ENCODE measurements at places on chromosomes 11 and 22.

- no peak for DNase-seq
- no peaks in the 10 kb centered on the region for H3K27me3 ChIP-seq
- peaks cover 7% of the 10 kb centered on the region for H3K4me1 ChIP-seq
- H3K27ac ChIP-seq = no peak overlapping the region
Measured at GRCh38 chr11:8809241-8809938, 101.6 kb upstream of the AKIP1 start.

- peaks cover 12% of the 10 kb centered on the region for H3K4me1 ChIP-seq
Measured at GRCh38 chr11:23539556-23539955, 679.3 kb upstream of the CCDC179 start.

DNA sequence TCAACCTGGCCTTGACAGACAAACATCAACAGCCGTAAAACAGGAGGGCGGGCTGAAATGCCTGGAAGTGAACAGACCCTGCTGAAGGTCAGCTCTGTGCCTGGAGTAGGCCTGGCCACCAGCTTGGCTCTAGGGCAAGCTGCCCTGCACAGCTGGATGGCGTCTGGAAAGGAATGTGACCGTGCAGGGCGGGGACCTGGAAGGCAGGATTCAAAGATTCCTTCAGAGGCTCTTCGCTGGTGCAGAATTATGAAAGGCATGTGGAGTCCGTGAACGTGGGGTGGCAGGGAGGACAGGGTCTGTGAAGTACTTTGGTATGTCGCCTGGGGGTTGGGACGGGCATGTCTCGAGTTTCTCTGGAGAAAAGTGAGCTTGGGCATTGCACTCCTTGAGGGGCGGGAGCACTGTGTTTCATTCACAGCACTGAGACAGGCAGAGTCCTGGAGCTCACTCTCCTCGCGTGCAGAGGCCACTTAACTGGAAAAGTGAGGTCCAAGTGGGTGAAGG lies 1.5 kb downstream of the EHD1 start:
- H3K27ac ChIP-seq = no peak overlapping the region
- H3K4me3 ChIP-seq = peak overlapping the region; percentile 96
- H3K4me1 ChIP-seq = peaks cover 30% of the 10 kb centered on the region
- no peak for DNase-seq

GRCh38 chr11:48384670-48385069 lies 18.4 kb upstream of the OR4C5 start:
- H3K4me3 ChIP-seq = no peak overlapping the region
- DNase-seq = no peak
- H3K27me3 ChIP-seq = no peaks in the 10 kb centered on the region
- no peak overlapping the region for H3K27ac ChIP-seq

- H3K36me3 ChIP-seq = peaks cover 10% of the 10 kb centered on the region
- H3K27me3 ChIP-seq = no peaks in the 10 kb centered on the region
- peaks cover 39% of the 10 kb centered on the region for H3K4me1 ChIP-seq
- DNase-seq = peak; percentile 36
- H3K4me3 ChIP-seq = peak overlapping the region; percentile 83
Measured at GRCh38 chr22:46297151-46297812, 612 bp downstream of the GTSE1 start.

- DNase-seq = no peak
- peaks cover 9% of the 10 kb centered on the region for H3K4me1 ChIP-seq
- no peak overlapping the region for H3K27ac ChIP-seq
- H3K36me3 ChIP-seq = no peaks in the 10 kb centered on the region
- no peak overlapping the region for H3K4me3 ChIP-seq
Measured at GRCh38 chr11:65641297-65642013, 3.6 kb downstream of the SIPA1 start.

DNA sequence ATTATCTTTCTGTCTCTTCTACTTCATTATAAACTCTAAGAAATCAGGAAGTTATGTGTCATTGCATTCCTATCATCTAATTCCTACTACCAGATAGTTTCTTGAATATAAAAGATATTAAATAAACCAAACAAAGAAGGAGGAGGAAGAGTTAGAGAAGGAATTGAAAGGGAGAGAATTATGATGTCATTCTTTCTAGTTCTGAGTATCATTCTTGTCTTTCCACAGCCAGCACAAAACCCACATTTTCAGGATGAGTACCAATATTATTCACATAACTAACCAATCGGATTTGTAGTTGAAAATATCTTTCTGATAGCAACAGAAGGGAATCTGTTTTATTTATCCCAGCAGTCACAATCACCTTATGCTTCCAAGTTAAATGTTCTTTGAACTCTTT lies 13.3 kb downstream of the MS4A13 start:
- no peaks in the 10 kb centered on the region for H3K27me3 ChIP-seq
- H3K4me1 ChIP-seq = no peaks in the 10 kb centered on the region
- no peak for DNase-seq
- H3K36me3 ChIP-seq = no peaks in the 10 kb centered on the region
- H3K4me3 ChIP-seq = no peak overlapping the region
- no peak overlapping the region for H3K27ac ChIP-seq

GRCh38 chr22:38220653-38221386 lies 19.0 kb downstream of the MAFF start:
- H3K4me3 ChIP-seq = no peak overlapping the region
- no peaks in the 10 kb centered on the region for H3K36me3 ChIP-seq
- H3K4me1 ChIP-seq = peaks cover 15% of the 10 kb centered on the region
- no peak overlapping the region for H3K27ac ChIP-seq
- no peak for DNase-seq

GRCh38 chr22:47206666-47207218 lies 444.3 kb downstream of the TBC1D22A start:
- H3K27me3 ChIP-seq = peaks cover 9% of the 10 kb centered on the region
- DNase-seq = no peak
- no peak overlapping the region for H3K27ac ChIP-seq
- H3K4me3 ChIP-seq = no peak overlapping the region

GRCh38 chr11:3808861-3809623 lies 682 bp downstream of the PGAP2 start:
- no peak overlapping the region for H3K27ac ChIP-seq
- no peaks in the 10 kb centered on the region for H3K36me3 ChIP-seq
- peak overlapping the region; percentile 83 for H3K4me3 ChIP-seq
- H3K4me1 ChIP-seq = no peaks in the 10 kb centered on the region
- DNase-seq = peak; percentile 86
- no peaks in the 10 kb centered on the region for H3K27me3 ChIP-seq

DNA sequence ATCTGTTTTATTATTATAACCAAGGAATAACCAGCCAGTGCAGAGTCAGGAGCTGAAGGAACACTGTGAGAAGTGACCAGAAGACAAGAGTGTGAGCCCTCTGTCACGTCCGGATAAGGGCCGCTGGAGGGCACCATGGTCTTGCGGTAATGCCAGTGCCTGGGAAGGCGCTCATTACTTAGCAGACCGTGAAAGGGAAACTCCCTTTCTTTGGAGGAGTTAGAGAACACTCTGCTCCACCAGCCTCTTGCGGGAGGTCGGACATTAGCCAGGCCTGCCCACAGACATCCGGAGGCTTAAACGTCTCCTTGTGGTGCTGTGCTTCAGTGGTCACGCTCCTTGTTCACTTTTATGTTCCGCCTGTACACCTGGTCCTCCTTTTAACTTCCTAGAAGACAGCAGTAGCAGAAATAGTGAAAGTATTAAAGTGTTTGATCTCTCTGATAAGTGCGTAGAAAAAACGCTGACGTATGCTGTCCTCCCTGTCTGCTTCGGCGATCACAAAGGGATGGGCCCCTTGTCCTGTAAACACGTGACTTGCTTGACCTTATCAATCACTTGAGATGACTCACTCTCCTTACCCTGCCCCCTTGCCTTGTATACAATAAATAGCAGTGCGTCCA lies 120.6 kb upstream of the LMO1 start:
- H3K27ac ChIP-seq = peak overlapping the region; percentile 26
- no peaks in the 10 kb centered on the region for H3K4me1 ChIP-seq
- peak; percentile 87 for DNase-seq
- H3K36me3 ChIP-seq = no peaks in the 10 kb centered on the region

GRCh38 chr22:29607426-29607825 lies 4.0 kb downstream of the NF2 start:
- no peak for DNase-seq
- no peaks in the 10 kb centered on the region for H3K27me3 ChIP-seq
- H3K4me1 ChIP-seq = no peaks in the 10 kb centered on the region
- H3K27ac ChIP-seq = no peak overlapping the region

DNA sequence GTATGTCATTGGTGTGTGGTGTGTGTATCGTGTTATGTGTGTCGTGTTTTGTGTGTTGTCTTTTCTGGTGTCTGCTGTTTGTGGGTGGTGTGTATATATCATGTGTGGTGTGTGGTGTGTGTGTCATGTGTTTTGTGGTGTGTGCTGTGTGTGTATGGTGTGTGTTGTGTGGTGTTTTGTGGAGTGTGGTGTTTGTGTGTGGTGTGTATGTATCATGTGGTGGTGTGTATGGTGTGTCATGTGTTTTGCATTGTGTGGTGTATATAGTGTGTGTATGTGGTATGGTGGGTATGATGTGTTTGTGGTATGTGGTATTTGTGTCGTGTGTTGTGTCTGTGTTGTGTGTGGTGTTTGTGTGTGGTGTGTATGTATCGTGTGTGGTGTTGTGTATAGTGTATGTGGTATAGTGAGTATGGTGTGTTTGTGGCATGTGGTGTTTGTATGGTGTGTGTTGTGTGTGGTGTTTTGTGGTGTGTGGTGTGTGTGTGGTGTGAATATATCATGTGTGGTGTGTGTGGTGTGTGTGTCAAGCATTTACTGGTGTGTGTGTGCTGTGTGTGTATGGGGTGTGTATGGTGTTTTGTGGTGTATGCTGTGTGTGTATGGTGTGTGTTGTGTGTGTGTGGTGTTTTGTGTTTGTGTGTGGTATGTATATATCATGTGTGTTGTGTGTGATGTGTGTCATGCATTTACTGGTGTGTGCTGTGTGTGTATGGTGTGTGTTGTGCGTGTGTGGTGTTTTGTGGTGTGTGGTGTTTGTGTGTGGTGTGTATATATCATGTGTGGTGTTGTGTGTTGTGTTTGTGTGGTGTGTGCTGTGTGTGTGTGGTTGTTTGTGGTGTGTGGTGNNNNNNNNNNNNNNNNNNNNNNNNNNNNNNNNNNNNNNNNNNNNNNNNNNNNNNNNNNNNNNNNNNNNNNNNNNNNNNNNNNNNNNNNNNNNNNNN lies 12.7 kb downstream of the PIM3 start:
- H3K4me3 ChIP-seq = no peak overlapping the region
- peaks cover 17% of the 10 kb centered on the region for H3K27me3 ChIP-seq
- no peaks in the 10 kb centered on the region for H3K36me3 ChIP-seq
- H3K27ac ChIP-seq = no peak overlapping the region

GRCh38 chr11:89436071-89436470 lies 55.1 kb downstream of the NOX4 start:
- H3K27me3 ChIP-seq = no peaks in the 10 kb centered on the region
- H3K36me3 ChIP-seq = no peaks in the 10 kb centered on the region
- no peak overlapping the region for H3K27ac ChIP-seq
- no peak overlapping the region for H3K4me3 ChIP-seq
- no peak for DNase-seq
- peaks cover 11% of the 10 kb centered on the region for H3K4me1 ChIP-seq

DNA sequence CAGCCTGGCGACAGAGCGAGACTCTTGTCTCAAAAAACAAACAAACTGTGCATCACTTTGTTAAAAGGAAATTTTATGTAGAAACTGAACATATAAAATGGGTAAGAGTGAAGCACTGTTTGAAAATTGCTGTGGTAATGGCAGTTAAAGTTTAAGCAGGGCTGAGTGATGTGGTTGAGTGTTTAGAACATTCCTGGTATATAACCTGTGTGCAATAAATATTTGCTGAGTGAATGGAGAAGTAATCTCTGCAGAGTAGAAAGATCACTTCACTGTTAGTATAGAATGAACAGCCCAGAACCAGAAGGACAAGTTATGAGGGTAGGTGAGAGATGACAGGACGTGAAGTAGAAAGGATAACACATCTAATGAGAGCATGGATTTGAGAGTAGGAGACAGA lies 27.3 kb downstream of the CECR2 start:
- no peaks in the 10 kb centered on the region for H3K4me1 ChIP-seq
- no peaks in the 10 kb centered on the region for H3K27me3 ChIP-seq
- H3K4me3 ChIP-seq = no peak overlapping the region
- no peak for DNase-seq

- H3K4me1 ChIP-seq = peaks cover 18% of the 10 kb centered on the region
- H3K27ac ChIP-seq = no peak overlapping the region
- H3K36me3 ChIP-seq = no peaks in the 10 kb centered on the region
- no peaks in the 10 kb centered on the region for H3K27me3 ChIP-seq
- DNase-seq = no peak
Measured at GRCh38 chr11:86595451-86595850, 77.0 kb downstream of the ME3 start.

DNA sequence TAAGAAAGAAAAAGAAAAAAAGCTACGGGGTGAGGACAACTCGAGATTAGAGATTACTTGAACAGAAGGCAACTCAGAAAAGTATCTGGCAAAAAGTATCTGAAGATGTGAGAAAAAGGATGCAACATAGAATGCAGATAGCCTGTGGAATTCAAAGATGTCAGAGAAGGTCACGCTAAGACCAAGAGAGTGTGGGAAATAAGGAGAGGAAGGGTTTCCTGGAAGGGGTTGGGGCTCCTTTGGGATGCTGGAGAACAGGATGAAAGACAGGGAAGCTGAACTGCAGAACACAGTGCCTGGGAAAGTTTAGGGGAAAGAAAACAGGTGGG lies 1.2 kb downstream of the GUCY1A2 start:
- H3K36me3 ChIP-seq = no peaks in the 10 kb centered on the region
- H3K4me3 ChIP-seq = peak overlapping the region; percentile 47
- no peak overlapping the region for H3K27ac ChIP-seq
- DNase-seq = no peak
- 0 out of 2 replicates have a peak, but pooled peaks cover 3% of the 10 kb centered on the region for H3K4me1 ChIP-seq

DNA sequence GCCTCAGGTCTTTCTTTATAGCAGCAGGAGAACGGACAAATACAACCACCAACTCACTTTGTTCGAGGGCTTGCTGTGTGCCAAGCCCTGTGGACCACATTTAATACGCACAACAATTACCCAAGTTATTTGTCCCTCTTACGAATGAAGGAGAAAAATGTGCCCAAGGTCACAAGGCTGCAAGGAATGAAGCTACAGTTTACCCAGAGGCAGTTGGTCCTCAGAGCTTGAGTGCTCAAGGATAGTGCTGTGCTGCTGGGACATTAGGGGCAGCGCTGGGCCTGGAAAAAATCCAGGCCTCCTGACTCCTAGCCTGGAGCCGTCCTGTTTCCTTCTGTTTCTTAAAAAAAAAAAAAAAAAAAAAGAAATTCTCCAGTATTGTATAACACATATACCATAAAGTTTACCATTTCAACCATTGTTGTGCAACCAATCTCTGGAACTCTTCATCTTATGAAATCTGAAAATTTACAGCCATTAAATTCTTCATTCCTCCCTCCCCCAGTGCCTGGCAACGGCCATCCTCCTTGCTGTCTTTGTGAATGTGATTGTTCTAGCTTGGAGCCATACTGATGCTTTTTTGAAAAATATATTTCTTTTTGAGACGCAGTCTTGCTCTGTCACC lies 1.0 kb upstream of the C11orf86 start:
- H3K4me3 ChIP-seq = no peak overlapping the region
- H3K27ac ChIP-seq = no peak overlapping the region
- no peaks in the 10 kb centered on the region for H3K36me3 ChIP-seq
- no peak for DNase-seq
- no peaks in the 10 kb centered on the region for H3K4me1 ChIP-seq

DNA sequence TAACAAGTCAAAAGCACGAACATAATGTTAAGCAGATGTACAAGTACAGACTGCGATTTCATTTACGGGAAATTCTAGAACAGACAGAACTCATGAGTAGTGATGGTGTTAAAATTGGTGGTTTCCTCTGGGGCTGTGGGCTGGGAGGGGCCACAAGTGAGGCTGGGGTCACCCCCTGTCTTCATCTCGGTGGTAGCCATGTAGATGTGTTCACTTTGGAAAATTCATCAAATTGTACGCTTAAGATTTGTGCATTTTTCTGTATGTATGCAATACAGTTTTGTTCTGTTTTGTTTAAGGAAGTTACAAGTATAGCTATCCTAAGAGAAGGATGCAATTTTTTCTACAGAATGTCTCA lies 504 bp upstream of the ASCC2 start:
- H3K4me3 ChIP-seq = peak overlapping the region; percentile 96
- no peak for DNase-seq
- H3K36me3 ChIP-seq = no peaks in the 10 kb centered on the region
- 0 out of 2 replicates have a peak, but pooled peaks cover 7% of the 10 kb centered on the region for H3K4me1 ChIP-seq

Data from MM.1S (cell line).